ENCODE measurements at places on chromosomes 1 and 21.
A peak's percentile ranks its signal among the peaks of the same experiment; 100 is the strongest.

- DNase-seq, result no peak
These were observed 53.6 kb downstream of the MAB21L3 start for GRCh38 chr1:116164604-116165368.

DNA sequence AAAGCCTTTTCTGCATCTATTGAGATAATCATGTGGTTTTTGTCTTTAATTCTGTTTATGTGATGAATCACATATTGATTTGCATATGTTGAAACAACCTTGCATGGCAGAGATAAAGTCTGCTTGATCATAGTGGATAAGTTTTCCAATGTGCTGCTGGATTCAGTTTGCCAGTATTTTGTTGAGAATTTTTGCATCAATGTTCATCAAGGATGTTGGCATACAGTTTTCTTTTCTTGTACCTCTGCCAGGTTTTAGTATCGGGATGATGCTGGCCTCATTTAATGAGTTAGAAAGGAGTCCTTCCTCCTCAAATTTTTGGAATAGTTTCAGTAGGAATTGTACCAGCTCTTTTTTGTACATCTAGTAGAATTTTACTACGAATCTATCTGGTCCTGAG, 55.0 kb downstream of the COL24A1 start:
- DNase-seq, result no peak

DNA sequence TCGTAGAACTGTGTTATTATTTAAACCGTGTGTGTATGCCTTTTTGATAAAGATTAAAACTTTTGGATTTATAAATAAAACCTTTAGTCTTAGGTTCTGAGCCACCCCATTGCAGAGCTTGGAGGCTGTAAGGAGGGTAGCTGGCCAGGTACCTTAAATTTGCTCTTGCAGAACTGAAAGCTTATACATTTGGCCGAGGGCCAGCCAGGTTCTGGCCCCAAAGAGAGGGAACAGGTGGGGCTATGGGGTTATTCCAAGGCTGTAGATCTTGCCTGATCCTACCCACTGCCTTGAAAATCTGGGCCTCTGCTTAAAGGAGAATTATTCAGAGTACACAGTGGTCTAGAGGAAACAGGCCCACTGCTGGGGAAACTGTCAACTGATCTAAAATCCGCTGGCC, 59.6 kb downstream of the CAMK2N1 start:
- DNase-seq, result no peak

DNA sequence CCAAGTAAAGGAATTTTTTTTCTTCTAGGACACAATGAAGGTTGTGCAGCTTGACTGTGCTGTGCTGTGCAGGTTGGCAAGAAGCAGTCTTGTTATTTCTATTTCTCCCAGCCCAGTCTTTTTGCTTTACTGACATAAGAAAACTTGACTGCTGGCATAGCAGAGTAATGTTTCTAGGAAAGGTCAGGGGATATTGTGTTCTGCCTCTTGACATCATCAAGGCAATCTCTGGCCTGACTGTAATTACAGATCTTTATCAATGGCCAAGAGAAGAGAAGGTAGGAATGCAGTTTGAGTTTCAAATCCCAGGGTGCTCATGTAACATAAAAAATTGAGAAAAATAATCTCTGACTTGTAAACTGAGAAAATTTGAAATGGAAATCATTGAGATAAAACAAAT, 226.3 kb upstream of the ADGRL4 start:
- DNase-seq, result no peak

- DNase-seq, result peak; percentile 52
These were observed 76.0 kb downstream of the CD247 start for GRCh38 chr1:167442142-167442848.

DNA sequence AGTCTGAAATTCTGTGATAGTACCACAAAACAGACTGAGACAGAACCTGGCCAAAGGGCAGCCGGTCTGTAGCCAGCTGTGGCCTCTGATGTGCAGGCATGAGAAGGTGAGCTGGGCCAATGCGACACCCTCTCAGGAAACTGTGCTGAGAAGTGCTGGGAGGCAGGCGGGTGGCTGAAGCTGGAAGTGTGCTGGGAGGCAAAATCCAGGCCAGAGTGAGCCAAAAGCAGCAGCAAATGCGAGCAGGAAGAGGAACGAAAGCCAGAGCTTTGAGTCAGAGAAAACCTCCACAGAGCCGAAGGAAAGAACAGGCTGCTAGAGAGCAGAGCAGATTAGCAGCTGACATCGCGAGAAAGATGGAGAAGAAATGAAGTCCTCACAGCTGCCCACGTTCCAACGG, 10.2 kb upstream of the ATP13A2 start:
- no peak for DNase-seq

- peak; percentile 94 for DNase-seq
These were observed 29.1 kb upstream of the PARP1 start for GRCh38 chr1:226436855-226437491.

GRCh38 chr1:32771561-32772280, 45.4 kb downstream of the YARS1 start:
- DNase-seq, result no peak

DNA sequence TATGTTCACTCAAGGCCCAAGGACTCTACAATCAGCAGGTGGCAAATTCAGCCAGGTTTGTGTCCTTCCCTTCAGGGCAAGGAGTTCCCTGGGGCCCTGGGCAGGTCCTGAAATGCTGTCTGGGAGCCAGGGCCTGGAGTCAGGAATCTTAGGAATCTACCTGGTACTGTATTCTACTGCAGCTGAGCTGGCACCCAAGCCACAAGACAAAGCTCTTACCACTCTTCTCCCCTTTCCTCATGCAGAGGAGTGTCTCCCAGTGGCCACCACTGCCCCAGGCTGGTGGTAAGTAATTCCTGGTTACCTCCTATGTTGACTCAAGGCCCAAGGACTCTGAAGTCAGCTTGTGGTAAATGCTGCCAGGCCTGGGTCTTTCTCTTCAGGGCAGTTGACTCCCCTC, 153.4 kb downstream of the NRIP1 start:
- DNase-seq, result no peak

DNA sequence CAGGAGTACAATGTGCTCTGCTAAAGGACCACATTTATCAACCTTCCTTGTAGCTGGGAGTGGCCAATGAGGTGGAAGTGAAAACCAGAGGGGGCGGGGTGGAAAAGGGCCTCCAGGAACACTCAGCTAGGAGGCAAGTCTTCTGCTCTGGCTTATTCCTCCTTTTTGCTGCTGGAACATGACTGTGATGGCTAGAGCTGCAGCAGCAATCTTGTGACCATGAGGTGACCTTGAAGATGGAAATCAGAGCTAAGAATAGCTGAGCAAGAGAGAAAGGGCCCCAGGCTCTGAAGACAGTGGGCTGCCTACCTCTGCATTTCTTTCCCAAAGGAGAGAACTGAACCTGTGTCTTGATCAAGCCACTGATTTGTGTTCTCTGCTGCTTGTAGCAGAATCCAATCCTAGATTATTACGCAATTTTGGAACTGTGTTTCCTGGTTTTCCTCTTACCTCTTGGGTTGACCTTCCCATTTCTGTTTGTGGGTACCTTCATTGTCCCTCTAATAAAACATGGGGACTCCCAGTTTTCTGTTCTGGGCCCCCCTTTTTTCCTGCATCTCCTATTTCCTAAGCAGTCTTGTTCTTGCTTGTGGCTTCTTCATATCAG, 36.4 kb upstream of the WNT4 start:
- no peak for DNase-seq

GRCh38 chr21:23445307-23445706, 2162.0 kb downstream of the MRPL39 start:
- peak; percentile 50 for DNase-seq

- no peak for DNase-seq
These were observed 684 bp downstream of the IFI16 start for GRCh38 chr1:159010391-159010790.

DNA sequence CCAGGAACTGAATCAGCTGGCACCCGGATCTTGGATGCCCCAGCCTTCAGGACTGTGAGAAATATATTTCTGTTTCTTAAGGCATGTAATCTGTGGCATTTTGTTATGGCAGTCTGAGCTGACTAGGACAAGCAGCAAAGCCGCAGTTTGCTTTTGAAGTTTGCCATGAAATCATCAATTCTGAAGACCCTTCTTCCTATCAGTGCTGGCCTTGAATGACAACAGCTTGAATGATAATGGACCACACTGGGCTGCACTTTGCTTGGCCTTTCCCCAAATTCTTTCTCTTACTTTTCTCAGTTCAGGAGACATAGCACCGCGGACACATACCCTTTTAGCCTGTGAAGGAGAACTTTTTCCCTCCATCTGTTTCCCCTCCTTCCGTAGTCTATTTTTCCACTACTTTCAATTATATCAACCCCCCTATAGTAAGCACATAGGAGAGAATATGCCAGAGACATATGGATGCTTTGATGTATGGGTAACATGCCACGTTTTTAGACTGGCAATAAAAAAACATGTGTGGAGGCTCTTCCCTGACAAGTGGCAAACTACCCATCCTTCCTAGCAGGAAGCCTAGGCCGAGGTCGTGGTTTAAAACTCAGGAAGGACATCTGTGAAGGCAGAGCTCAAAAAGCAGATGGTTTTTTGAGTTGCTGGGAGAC, 42.9 kb downstream of the HLX start:
- DNase-seq, result no peak

- DNase-seq, result peak; percentile 34
These were observed 6.7 kb upstream of the WASF2 start for GRCh38 chr1:27496604-27497155.

GRCh38 chr1:22903113-22903512, 69.6 kb downstream of the LACTBL1 start:
- no peak for DNase-seq

DNA sequence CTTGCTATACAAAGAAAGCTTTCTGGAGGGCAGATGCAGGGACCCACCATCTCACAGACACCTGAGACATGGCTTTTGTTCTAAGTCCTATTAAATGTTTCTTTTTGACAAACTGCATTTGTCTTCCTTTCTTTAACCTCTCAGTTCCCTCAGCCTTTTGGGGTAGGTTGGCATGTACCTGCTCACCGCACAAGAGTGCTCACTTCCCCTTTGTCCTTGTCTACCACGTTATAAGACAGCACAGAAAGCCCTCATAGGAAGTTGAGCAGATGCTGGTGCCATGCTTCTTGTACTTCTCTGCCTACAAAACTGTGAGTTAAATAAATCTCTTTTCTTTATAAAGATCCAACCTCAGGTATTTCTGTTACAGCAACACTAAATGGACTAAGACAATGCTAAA, 31.9 kb upstream of the RGS21 start:
- no peak for DNase-seq

- no peak for DNase-seq
These were observed 28.7 kb upstream of the FASLG start for GRCh38 chr1:172630056-172630818.

DNA sequence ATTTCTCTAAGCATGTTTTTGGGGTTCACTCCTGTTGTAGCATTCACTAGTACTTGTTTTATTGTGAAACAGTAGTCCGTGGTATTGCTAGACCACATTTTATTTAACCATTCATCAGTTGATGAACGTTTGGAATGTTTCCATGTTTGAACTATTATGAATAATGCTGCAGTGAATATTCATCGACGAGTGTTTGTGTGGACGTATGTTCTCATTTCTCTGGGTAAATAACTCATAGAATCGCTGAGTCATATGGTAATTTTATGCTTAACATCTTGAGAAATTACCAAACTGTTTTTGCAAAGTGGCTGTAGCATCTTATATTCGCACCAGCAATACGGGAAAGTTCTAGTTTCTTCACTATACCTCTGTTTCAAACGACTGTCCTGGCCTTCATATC, 28.0 kb upstream of the KAZN start:
- DNase-seq, result no peak

- DNase-seq, result no peak
These were observed 9.6 kb upstream of the SIM2 start for GRCh38 chr21:36689324-36689723.

- DNase-seq, result no peak
These were observed 5.2 kb downstream of the IL6R start for GRCh38 chr1:154410185-154410827.

- DNase-seq, result no peak
These were observed 24.8 kb downstream of the A3GALT2 start for GRCh38 chr1:33296082-33296458.

DNA sequence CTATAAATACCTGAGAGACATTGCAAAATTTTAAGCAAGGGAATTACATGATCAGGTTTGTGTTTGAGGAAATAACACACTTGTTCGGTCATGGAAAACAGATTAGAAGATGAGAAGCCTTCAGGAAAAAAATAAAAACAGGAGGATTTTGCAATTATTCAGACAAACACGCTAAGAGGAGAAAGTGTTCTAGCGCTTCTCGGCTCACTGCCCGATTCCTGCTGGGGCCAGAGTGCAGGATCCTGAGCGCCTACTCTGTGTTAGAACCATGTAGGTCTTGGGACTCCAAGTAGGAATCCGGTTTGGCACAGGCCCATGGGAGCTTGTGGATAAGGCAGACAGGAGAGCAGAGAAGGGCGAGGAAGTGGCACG, 8.1 kb upstream of the PRELP start:
- DNase-seq, result no peak

- peak; percentile 92 for DNase-seq
These were observed 81.9 kb downstream of the SIPA1L2 start for GRCh38 chr1:232547938-232548484.

DNA sequence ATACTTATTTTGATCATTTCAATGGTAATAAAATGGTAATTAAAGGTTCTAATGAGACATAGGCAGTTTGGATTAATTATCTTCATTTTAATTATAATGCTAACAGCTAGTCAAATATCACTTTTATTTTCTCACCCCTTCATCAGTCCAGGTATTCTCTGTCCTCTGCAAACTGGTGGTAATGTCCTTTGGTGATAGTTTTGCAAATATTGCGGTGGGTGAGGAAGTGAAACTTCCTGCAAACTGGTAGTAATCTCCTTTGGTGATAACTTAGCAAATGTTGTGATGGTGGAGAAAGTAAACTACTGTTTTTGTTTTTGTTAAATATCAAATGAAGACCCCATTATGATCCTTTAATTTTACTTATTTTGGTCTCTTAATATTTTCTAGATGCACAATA, 209.0 kb downstream of the AMY1C start:
- no peak for DNase-seq

- no peak for DNase-seq
These were observed 7.8 kb downstream of the CELSR2 start for GRCh38 chr1:109256971-109257681.

DNA sequence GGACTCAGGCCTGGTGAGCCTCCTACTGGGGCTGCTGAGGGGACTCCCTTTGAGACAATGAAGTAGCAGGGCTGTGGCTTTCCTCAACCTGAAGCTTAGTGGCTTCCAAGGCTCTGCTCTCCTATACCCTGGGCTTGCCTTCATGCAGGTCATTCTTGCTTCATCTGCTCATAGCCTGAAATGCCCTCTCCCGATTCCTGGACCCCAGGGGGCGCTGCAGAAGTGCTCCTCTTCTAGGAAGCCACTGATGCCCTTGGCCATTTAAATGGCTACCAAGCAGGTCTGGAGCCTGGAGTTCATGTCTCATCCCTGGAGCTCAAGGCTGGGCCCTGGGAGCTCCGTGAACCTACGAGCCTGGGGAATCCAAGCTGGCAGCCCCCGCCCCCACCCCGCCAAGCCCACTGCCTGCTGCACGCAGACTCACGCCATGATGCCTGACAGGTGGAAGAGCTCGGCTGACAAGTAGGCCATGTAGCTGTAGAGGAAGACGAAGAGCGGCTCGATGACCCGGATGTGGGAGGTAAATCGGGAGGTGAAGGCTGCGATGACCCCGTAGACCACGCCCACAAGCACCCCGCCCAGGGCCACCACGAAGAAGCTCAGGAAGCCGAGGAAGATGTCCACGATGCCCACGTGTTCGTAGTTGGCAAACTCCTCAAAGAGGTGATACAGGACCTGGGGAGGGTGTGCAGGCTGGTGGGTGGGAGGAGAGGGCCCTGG, 45.7 kb downstream of the SLC9A1 start:
- DNase-seq, result no peak
